ENCODE measurements at places on chromosomes 1 and 21.

- DNase-seq = peak; percentile 88
Measured at GRCh38 chr1:245290836-245291235, 136.1 kb downstream of the KIF26B start.

DNA sequence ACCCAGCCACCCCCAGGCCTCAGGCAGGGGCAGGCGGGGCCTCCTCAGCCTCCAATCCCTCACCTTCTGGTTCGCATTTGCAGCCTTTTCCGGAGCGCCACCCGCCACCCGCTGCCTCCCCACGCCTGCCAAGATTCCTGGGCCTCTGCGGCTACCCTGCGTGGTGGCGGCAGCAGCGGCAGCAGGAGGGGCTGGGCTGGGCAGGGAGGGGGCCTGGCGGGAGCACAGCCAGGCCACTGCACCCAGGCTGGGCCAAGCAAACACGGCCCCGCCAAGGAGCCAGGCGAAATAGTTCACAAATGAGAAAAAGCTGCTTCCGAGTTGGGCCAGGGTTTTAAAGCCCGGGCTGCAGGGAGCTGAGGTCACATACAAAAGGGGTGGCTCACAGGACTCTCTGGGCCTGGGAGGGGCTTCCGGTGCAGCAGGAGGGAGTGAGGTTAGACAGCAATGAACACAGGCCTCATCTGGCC, 9.8 kb downstream of the COL8A2 start:
- DNase-seq = peak; percentile 82

DNA sequence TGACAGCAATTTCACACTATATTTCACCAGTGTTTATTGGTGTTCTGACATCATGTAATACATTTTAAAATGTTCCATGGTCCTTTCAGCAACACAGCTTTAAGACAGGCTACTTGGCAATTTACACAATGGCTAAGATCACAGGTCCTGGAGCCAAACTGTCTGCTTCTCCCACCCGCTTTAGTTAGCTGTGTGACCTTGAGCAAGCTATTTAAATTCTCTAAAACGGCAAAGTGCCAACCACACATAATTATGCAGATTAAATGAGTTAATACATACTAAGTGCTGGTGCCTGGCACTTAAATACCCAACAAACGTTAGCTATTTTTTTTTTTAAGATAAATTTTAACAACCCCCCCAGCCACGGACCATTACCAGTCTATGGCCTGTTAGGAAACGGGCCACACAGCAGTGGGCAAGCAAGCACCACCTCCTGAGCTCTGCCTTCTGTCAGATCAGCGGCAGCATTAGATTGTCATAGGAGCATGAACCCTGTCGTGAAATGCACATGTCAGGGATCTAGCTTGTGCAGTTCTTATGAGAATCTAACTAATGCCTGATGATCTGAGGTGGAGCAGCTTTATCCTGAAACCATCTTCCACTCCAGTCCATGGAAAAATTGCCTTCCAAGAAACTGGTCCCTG, 26.9 kb downstream of the SOD1 start:
- no peak for DNase-seq

- peak; percentile 46 for DNase-seq
Measured at GRCh38 chr21:28761674-28762356, 230.9 kb downstream of the LTN1 start.

DNA sequence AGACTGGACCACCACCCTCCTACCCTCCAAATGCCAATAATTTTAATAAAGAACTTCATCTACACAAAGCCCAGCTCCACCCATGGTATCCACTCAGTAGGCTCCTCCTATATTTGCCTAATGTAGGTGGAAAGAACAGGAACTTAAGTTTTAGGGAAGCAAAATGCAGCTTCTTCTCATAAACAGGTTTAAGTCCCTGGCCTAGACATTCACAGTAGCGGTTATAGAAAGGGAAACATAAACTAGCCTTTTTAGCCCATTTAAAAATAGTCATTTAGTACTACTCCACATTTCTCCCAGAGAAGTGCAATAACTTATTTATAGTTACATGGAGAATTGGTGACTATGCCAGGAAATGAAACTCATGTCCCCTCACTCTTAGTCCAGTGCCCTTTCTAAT, 56.6 kb upstream of the CPLANE2 start:
- no peak for DNase-seq

DNA sequence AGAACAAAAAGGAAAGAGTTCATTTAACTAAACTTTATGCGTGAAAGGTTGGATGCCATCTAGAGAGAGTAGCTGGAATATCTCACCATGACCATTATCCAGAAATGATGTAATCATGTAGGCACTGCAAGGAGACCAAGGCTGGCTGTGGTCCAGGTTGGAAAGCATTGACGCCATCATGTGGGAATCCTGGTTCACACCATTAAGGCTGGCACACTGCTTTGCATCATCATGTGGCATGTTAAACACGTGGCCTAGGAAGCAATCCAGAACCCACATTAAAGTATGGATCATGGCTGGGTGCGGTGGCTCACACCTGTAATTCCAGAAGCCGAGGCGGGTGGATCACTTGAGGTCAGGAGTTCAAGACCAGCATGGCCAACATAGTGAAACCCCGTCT, 4.3 kb downstream of the ADAMTS1 start:
- DNase-seq = peak; percentile 91

DNA sequence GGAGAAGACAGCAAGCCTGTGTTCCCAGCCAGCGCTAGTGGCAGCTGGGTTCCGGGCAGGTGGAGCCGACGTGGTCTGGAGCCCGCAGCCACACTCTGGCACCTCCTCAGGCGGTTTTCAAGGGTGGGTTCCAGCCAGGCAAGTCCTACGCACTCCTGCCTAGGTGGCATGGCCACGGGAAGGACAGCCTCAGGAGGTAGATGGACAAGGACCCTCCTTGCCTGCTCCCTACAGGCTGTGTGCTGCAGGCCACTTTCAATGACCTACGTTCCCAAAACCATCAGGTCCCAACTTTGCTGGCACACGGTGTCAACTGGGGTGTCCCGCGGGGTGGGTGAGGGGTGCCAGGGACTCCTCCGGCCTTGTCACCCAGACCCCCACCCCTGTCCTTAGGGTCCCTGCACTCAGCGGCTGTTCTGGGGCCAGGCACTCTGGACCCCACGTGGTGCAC, 6.7 kb upstream of the PTGER3 start:
- DNase-seq = no peak

- DNase-seq = no peak
Measured at GRCh38 chr1:58854576-58854975, 70.7 kb upstream of the JUN start.

- no peak for DNase-seq
Measured at GRCh38 chr1:39654291-39654690, 14.8 kb upstream of the HEYL start.

DNA sequence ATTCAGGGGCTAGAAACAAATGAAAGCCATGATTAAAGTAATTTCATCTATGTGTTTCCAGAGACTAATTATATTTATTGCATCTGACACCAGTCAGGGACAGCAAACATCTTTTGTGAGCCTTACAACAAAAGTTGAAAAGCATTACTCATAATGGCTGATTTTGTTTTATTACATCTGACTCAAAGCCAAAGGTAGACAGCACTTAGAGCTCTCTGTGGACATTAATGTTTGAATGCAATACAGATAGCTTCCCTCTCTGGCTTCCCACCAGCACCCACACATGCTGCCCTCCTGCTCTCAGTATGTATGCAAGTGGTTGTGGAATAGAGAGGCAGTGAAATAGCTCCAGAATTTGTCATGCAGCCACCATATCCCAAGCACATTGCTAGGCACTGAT, 198.7 kb downstream of the SETD4 start:
- no peak for DNase-seq

- DNase-seq = no peak
Measured at GRCh38 chr1:110130989-110131388, 18.7 kb downstream of the UBL4B start.

DNA sequence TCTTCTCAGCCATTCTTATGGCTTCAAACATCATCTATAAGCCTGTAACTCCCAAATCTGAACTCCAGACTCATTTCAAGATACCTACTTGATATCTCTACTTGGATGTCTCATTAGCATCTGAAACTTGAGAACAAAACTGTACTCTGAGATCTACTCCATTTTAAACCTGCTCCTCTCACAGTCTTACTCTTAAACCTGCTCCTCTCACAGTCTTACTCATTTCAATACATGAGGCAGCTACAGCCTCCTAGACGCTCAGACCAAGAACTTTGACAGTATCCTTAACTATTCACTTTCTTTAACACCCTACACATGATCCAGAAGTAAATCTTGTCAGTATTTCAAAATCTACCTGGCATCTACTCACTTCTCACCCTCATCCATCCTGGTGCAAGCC, 54.3 kb downstream of the NBPF6 start:
- DNase-seq = no peak

DNA sequence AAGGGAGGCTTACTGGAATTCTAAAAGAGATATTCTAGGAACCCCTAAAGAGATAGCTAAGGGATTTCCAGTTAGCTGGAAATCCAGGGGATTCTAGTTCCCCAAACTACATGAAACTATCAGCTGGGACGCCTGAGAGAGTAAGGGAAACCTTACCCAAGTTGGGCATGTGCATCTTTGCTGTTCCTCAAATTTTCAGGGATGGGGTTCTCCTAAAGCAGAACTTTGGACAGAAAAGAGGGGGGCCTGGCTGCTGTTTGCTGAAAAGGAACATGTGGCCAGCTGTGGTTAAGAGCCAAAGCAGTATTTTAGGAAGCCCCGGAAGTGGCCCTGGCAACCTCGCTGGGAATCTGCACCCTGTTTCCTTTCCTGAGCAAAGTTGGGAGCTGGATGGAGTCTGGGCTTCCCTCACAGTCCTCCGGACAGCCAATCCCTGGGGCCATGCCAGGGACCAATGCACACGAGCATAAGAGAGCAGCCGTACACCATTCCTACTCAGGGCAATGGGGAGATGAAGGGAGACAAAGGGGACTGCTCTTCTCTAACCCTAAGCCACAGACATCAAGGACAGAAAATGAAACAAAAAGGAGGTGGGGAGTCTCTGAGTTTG, 154.3 kb downstream of the PLXNA2 start:
- peak; percentile 55 for DNase-seq

DNA sequence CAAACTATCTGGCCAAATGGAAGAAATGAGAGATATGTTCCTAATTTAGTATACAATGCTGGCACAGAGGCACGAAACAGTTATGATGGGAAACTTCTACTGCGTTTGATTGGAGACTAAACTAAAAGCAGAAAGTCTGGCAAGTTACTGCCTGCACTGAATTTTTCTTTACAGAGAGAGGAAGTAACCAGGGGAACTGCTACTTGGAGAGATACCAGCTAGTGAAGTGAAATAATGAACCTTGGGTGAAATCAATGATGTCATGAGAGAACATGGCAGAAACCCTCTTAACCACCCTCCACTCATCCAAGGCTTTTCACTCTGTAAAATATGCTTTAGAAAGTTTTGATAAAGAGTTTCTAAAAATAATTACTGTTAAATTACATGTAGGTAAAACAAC, 29.3 kb downstream of the NIBAN1 start:
- DNase-seq = peak; percentile 48

DNA sequence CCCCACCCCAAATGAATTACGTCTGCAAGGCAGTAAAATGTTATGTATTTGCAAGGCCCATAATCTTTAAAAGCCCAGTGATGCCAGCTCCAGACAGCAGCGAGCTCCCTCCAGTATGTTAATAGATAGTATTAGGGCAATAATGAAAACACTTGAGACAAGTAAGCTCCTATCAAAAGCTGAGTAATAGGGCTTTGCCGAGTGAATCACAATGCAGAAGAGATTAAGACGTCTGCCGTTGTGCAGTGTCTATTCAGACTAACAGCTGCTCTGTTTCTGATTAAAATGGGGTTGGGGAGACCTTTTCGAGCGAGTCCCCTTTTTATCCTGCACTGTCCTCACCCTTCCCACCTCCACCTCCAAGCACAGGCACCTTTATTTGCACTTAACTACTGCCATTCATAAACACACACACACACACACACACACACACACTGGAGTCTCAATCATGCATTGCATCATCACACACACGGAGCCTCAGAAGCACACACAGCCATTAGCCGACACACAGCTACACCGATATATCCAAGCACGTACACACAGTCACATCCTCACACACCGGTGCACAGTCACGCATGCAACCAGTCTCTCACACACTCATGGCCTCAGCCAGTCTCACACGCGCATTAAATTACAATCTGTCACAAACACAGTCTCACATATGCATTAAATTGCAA, 46.0 kb upstream of the FOXO6 start:
- DNase-seq = peak; percentile 46

- no peak for DNase-seq
Measured at GRCh38 chr1:61674221-61674620, 50.7 kb downstream of the TM2D1 start.

GRCh38 chr21:32538147-32538792, 47.1 kb downstream of the TCP10L start:
- DNase-seq = no peak

DNA sequence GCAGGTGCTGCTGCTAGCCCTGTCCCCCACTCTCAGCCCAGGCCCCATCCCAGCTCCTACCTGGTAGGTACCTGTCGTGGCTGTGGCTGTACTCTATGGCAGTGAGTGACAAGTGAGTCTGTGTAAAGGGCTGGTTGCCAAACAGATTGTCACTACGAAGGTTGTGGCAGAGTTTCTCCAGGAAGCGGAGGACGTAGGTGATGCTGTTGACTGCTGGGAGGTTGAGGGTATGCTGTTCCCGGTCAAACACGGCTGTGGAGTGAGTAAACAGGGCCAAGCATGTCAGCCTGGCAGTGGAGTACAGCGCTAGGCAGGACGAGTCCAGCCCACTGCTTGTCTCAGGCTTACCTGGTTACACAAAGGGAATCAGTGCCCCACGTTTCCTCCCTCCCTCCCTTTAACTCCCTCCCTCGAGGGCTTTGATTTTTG, 24.8 kb upstream of the SLFNL1 start:
- DNase-seq = no peak

DNA sequence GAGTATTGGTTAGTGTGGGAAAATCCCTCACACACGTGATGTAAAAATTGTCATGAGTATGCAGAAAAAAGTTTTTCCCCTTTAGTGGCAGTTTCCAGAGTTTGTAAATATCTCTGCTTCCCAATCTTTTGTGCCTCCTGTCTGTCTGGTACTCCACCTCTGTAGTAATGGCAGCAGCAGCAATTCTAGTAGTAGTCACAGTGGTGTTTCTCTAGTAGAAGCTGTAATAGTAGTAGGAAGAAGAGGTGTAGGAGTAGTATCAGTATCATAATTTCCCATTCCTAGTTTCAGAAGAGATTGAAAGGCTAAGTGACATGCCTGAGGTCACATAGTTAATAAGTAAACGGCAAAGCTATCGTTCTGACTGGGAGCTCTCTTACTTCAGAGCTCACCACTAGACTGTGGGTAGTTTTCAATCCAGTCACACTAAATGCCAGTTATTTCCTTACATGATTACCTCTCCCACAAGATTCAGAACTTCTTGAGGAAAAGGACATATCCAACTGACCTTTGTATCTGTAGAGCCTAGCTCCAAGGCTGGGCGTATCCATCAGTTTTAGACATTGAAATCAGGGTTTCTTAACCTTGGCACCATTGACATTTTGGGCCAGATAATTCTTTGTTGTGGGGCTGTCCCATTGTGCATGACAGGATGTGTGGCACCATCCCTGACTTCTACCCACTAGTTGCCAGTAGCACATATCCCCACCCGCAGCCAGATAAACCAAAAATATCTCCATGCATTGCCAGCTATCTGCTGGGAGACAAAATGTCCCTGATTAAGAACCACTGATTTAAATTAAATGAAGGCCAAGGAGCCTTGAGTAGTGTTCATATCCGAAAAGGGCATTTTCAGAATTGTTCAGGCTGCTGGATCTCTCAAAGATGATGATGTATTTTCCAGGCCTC, 135.9 kb downstream of the FGGY start:
- no peak for DNase-seq

Measured in fibroblast of the aortic adventitia (primary cell).